ENCODE measurements at places on chromosomes 1 and 21.

GRCh38 chr1:43270421-43271095 is 775 bp downstream of the TMEM125 start:
- no peak for DNase-seq

DNA sequence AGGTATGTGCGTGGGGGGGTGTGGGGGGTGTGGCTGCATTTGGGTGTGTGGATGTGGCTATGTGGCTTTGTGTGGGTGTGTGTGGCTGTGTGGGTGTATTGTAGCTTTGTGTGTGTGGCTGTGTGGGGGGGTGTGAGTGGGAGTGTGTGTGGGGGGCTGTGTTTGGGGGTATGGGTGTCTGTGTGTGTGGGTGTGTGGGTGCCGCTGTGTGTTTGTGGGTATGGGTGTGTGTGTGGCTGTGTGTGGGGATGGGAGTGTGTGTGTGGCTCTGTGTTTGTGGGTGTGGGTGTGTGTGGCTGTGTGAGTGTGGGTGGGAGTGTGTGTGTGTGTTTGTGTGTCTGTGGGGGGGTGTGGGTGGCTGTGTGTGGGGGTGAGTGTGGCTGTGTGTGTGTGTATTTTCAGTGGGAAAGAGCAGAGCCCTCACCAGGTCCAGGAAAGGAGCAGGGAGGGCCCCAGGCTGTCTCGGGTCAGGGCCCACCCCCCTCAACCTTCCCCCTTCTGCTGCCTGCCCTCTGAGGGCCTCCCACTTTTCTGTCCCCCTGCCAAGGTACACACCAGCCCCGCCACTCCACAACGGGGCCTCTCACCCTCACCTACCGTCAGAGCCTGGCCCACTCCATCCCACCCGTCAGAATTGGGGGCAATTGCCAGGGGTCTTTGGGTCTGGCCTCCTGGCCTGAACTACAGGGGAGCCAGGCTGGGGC is 1.9 kb upstream of the COL8A2 start:
- no peak for DNase-seq

- DNase-seq, result no peak
Observed at GRCh38 chr1:227532019-227532619, 31.2 kb upstream of the ZNF678 start.

DNA sequence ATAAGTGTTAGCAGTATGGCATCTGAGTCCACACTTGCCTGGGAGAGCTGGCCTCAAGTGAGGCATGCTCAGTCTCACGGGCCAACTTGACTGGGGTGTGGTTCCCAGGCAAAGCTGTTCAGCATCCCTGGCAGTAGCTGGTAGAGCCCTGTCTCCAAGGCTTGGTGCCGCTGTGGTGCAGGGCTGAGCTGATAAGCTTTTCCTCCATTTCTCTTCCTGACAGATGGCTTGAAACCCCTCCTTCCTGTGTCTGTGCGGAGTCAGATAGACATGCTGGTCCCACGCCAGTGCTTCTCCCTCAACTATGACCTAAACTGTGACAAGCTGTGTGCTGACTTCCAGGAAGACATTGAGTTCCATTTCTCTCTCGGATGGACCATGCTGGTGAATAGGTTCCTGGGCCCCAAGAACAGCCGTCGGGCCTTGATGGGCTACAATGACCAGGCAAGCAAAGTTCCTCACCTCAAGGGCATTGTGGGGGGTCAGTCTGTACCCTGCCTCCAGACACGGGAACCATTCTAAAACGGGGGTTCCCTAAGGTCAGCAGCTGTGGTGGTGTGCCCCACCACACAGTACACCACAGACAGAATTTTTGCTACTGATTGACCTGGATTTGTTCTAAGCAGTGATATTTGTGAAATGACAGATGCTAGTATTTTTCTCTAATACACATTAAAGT is 13.7 kb upstream of the MIIP start:
- DNase-seq, result no peak

GRCh38 chr1:153288634-153289275 is 24.0 kb downstream of the PGLYRP3 start:
- peak; percentile 6 for DNase-seq

DNA sequence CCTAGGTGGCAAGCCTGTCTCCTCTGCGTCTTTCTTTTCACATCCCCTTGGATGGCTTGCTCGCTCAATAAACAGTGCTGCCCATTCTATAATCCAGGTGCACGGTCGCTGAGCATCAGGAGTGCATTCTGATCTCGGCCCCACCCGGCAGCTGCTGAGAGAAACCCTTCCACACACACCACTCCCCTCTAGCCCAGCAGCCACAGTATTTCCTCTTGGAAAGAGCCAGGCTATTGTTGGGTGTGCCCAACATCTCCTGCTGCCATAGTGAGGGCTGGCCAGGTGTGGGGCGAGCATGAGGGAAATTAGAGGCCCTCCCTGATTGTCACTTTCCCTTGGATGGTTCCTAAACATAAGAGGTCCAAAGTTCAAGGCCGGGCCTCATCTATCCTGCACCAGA is 24.7 kb downstream of the GPA33 start:
- no peak for DNase-seq

GRCh38 chr1:178180405-178180804 is 86.5 kb downstream of the RASAL2 start:
- no peak for DNase-seq

- no peak for DNase-seq
Observed at GRCh38 chr21:33267250-33267649, 1.1 kb downstream of the IL10RB start.

DNA sequence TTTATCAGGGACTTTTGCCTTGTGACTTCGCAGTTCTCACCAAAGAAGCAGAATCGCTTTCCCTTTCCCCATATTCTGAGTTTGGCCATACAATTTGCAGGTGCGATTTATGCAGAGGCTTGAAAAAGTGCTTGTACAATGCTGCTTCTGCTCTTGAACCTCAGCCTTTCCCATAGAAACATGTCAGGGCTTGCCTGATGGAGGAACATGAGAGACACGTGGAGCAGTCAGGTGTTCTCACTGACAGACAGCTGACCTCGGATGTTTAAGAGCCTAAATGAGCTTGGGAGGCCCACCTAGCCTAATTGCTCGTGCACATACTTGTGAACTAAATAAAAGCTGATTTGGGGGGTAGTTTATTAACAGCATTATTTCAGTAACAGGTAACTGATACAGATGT is 290.0 kb downstream of the S1PR1 start:
- DNase-seq, result no peak

- no peak for DNase-seq
Observed at GRCh38 chr1:15900662-15901279, 53.3 kb downstream of the SPEN start.

- no peak for DNase-seq
Observed at GRCh38 chr21:34883491-34884271, 165.4 kb downstream of the RUNX1 start.

GRCh38 chr1:157154940-157155514 is 16.8 kb upstream of the ETV3 start:
- DNase-seq, result no peak

- DNase-seq, result no peak
Observed at GRCh38 chr1:32480003-32480402, 15.1 kb downstream of the ZBTB8B start.

DNA sequence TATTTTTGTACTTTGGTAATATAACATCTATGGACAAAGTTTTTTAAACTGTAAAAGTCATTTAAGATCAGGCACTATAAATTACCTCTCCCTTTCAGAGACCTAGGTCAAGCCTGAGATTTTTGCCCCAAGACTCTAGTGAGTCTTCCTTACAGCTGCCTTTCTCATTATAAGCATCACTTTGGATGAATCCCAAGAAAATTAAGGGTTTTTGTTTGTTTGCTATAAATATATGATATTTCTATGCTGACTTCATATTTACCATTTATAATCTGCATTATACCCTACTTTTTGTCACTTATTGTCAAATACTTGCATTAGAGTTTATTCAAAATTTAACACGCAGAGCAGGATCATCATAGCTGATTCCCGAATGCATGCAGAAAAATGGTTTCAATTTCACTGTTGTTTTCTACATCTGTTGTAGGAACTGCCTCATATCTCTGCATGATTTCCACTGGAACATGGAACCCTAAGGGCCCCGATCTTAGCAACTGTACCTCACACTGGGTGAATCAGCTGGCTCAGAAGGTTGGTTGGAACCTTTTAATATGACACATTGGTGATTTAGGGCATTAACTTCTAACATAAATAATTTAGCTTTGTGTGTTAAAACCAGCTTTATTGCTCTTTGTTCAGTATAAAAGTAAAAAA is 150.0 kb downstream of the ADGRL2 start:
- no peak for DNase-seq

DNA sequence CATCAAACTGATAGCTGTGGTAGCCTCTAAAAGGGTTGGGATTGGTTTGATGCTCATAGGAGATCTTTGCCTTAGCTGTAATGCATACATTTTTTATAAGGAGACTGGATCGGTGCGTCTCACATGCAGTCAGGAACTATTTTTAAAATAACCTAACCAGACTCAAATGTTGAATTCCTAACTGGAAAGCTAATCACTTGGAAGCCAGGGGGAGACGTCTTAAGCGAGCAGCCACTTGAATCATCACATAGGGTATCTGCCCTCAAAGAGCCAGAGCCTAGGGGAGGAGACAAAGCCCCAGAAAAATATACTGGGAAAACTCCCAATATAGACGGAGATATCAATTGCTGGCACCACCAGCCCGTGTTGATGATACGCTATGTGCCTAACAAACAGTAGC is 61.7 kb upstream of the PUM1 start:
- no peak for DNase-seq

DNA sequence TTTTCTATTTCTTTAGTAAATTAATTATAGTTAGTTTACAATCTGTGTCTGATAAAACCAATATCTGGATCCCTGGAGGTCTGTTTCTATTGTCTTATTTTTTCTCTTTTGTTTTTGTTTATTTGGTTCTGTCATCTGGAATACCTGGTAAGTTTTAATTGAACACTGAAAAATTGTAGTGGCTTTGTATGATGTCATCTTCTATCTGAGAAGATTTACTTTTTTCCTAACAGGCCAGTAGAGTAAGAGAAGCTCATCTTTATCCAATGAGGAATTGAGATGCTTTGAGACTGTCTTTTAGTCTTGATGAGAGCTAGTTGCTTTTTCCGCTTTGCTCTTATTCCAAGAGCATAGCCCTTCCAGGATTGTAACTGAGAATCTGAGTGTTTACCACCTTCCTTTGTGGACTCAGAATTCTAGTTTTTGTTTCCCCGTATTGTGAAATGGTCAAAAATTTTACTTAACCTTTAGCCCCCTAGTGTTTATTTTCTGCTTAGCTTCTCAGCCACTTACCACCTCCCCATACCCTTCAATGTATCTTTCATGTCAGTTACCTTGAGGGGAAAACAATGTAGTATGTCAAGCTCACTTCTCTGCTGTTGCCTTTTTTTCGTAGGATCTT is 25.0 kb downstream of the PTGFRN start:
- DNase-seq, result no peak
